ENCODE measurements at places on chromosomes 3 and 15.

DNA sequence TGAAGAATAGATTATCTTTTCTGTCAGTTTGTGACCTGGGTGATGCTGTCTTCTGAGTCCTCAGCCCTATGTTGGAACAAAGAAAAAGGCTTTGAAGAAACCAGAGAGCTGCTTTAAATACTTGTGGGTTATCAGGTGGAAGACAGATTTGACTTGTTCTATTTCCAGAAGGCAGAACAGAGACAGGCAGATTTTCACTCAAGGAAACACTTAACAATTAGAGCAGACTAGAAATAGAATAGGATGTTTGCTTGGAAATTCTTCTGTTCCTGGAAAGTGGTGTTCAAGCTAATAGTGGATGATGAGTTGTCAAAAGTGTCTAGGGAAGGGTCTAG is 219.4 kb downstream of the UBE2E2 start:
- DNase-seq = no peak

- no peak for DNase-seq
These were observed 7.3 kb downstream of the FGD5 start for GRCh38 chr3:14826069-14826468.

DNA sequence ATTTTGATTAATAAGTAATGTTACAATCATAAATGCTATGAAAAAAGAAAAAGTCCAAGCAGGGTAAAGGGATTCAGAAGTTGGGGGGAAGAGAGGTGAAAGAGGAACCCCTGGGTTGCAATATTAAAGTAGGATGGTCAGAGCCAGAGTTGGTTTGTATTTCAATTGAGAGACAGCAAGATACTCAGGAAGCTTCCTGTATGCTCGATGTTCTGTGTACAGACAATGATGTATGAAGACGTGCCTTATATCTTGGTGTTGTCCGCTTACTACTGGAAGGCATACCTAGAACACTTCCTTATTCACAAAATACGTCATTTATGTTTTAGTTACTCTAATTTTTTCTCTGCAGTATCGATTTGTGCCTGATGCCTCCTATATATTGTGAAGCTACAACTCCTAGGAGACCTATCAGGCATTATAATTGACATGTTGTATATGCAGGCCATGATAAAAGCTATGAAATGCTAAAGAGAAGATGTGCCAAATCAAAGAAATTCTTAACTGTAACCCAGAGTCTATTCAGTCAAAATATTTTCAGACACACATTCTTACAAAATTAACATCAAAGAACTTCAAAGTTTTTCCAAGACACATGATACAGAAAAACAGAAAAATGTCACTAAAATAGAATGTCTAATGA is 87.5 kb downstream of the TBL1XR1 start:
- no peak for DNase-seq

DNA sequence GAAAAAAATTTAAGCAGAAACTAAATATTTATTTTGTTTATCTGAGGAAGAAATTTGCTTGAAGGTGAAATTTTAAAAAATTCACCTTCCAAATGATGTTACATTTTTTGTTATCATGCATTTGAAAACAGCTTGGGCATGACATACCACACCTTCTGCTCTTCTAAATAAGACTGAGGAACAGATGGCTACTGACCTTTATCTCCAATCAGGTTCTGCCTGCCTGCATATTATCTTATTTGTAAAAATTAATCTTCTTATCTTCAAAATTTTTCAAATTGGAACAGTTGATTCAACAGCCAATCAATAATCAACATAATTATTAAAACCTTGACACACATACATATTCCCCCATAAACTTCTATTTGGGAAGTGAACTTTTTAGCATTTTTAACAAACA is 641.8 kb upstream of the ZNF385D start:
- DNase-seq = no peak

- DNase-seq = no peak
These were observed 80.8 kb downstream of the KCNH8 start for GRCh38 chr3:19229086-19229485.

DNA sequence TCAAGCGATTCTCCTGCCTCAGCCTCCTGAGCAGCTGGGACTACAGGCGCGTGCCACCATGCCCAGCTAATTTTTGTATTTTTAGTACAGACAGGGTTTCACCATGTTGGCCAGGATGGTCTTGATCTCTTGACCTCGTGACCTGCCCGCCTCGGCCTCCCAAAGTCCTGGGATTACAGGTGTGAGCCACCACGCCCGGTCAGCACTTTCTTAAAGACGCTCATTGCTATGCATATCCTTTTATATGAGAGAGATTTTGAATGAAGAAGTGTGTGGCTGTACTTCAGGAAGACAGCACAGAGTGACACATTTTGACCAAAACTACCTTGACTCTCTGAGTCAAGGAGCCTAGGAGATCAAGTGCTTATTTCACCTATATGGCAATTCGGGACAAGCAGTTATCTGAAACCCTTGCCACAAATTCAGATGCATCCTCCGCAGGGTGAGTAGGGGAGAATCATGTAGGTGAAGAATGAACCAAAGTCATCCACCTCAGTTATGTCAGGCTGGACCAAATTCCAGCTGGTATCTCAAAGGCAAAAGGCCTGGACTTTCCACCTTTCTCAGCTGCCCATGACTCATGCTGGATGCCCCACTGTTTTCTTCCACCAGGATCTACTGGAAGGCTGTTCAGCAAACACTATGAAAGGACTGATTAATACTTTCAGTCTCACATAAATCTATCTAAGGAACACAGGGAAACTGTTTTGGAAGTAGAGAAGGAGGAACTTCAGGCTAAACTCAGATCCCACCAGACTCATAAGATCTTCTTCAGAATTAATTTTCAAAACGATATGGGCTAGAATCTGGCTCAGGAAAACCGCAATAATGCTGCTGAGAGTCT is 31.9 kb downstream of the SUSD5 start:
- no peak for DNase-seq

- DNase-seq = no peak
These were observed 7.9 kb downstream of the LYZL4 start for GRCh38 chr3:42402394-42403096.

- DNase-seq = no peak
These were observed 13.2 kb upstream of the COL8A1 start for GRCh38 chr3:99625237-99625622.

DNA sequence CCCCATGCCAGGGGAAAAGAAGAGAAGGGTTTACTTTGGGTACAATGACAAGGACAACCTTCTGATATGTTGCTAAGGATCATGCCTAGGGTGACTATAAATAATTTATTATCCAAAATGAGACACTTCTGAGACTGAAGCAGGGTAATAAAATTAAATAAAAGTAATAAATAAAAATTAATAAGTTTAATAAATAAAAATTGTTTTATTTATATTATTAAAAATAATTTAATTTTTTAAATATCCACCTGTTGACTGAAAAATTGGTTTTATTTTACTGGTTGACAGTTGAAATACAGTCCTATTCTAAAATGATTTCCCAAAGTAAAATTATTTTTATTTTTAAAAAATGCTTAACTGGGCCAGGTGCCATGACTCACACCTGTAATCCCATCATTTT is 102.0 kb downstream of the FHIT start:
- no peak for DNase-seq

GRCh38 chr15:100471933-100472332 is 56.8 kb downstream of the CERS3 start:
- no peak for DNase-seq

DNA sequence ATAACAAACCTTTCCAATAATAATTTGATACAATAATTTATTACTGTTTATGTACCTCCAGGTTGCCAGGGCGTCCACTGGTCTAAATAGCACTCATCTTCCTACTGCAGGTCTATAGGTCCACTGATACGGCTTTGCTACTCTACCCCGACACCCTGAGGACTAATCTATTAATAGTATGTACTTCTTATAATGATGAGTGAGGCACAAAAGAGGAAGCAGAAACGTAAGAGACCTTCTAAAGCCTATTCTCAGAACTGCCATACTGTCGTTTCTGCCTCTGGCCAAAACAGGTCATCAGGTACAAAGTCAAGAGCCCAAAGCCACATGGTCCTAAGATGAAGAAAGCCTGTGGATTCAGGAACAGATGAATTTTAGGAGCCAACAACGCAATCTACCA is 163.2 kb upstream of the GRM7 start:
- DNase-seq = no peak

GRCh38 chr3:39278616-39278935 is 1.3 kb downstream of the CX3CR1 start:
- no peak for DNase-seq

GRCh38 chr15:69704229-69704628 is 251.6 kb downstream of the RPLP1 start:
- DNase-seq = no peak

- no peak for DNase-seq
These were observed 42.1 kb downstream of the PRTG start for GRCh38 chr15:55700876-55701275.

DNA sequence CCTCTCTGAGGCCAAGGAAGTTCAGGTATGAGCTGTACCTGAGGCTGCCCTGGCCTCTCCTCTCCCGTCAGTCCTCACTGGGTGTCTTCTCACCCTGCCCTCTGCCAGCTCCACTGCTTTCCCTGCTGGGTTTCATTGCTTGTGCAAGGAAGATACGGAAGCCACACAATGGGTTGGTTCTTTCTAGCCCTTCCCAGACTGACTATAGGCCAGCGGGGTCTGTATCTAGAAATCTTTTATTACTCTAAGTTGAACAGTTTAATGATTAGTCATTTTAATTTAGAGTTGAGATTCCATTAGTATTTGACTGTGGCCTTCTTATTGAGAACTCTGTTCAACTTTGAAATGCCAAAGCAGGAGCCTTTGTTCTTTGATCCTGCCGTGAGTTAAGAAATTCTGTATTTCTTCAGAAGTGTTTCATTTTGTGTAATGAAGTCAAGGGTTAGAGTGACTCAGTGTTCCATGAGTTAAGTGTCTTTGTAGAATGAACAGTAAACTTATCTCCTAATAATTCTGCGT is 16.2 kb downstream of the C3orf62 start:
- no peak for DNase-seq
